ENCODE measurements at places on chromosomes 4 and X.

GRCh38 chr4:93960450-93960849 lies 131.9 kb downstream of the ATOH1 start:
- DNase-seq = no peak

GRCh38 chr4:40502934-40503333 lies 126.7 kb downstream of the RBM47 start:
- no peak for DNase-seq

DNA sequence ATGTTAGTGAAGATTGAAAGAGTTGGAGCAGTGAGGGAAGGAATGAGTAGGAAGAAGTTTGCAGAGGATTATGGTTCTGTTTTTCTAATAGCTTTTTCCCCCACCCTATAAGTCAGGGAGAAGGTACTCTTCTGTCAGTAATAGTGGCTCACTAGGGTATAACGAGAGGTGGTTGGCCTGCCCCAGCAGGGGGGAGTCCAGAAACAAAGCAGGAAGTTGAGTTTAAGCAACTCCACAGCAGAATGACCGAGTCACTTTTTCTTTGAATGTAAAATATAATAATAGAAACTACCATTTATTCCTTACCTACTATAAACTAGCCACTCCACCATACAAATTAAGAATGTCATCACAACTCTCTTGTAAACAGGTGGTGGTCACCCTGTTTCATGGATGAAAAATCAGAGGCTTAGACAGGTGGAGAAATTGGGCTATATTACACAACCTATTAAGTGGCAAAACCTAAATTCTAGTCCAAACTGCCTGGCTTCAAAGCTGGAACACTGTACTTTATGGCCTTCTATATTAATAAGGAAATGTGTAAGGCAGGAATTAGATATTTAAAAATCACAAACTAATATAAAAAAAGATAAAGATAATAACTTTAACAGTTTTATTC lies 21.9 kb downstream of the AP1AR start:
- no peak for DNase-seq

GRCh38 chrX:261167-261918 lies 19.8 kb upstream of the PLCXD1 start:
- no peak for DNase-seq

- peak; percentile 65 for DNase-seq
These were observed 16.9 kb upstream of the LRBA start for GRCh38 chr4:151031831-151032605.

- DNase-seq = no peak
These were observed 14.0 kb downstream of the PDGFC start for GRCh38 chr4:156957556-156957955.

GRCh38 chr4:6988016-6988715 lies 55.0 kb upstream of the TADA2B start:
- DNase-seq = no peak

DNA sequence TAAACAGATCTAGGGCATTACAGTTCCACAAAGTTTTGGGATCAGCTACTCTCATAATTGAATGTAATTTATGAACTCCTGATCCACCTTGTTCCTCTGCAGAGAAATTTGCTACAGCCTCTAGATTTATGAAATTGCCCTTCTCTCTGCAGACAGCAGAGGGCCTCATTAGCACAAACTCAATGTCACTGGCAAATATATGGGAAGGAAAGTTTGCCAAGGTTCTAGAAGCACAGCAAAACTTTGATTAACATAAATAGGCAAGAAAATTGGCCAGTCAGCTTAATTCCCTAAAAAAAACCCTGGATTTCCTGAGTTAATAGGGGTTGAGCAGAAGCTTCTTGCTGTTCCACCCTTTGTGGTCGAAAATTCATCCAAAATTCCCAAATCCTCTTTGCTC lies 31.5 kb downstream of the PRPS1 start:
- peak; percentile 33 for DNase-seq

GRCh38 chrX:22088326-22088725 lies 56.2 kb downstream of the PHEX start:
- no peak for DNase-seq

GRCh38 chr4:140134746-140135425 lies 19.1 kb downstream of the MAML3 start:
- no peak for DNase-seq

GRCh38 chr4:174274436-174274835 lies 9.0 kb downstream of the FBXO8 start:
- DNase-seq = no peak

DNA sequence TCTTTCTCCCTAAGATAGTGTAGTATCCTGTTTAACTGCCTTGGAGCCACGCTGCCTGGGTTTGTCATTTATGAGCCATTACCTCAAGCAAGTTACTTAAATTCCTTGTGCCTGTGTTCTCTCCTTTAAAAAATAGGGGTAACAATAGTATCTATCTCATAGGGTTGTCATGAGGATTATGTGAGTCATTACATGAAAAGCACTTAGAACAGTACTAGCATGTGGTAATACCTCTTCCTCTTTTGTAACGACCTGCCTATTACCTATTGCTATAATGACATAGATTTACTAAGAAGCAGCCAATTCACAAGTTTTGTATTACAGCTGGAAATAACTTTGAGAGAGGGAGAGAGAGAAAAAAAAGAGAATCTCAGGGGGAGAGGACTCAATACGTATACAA lies 834.7 kb downstream of the RAPGEF2 start:
- no peak for DNase-seq

GRCh38 chr4:140296335-140297220 lies 76.9 kb upstream of the SCOC start:
- DNase-seq = peak; percentile 88

GRCh38 chr4:163590619-163591264 lies 96.3 kb downstream of the TMA16 start:
- no peak for DNase-seq

GRCh38 chr4:128351502-128351901 lies 63.9 kb upstream of the PGRMC2 start:
- no peak for DNase-seq

- DNase-seq = no peak
These were observed 30.6 kb upstream of the TMEM184C start for GRCh38 chr4:147586637-147587036.

DNA sequence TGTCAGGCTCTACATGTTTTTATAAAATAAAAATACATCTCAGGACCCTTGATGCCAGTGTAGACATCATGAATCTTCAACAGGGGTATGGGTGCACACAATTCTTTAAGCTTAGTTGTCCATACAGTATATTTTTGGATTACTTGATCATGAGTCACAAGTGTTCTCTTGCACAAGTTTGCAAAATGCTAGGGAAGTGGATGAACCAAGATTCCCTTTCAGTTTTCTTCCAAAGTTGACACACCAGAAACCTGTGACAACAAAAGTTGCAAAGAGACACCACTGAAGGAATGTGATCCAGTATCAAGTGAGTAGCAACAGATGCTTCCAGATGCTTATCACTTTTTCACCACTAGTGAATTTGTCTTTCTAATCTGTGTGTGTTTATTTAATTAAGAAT lies 1021.2 kb downstream of the PCDH7 start:
- DNase-seq = no peak

GRCh38 chr4:40157436-40157835 lies 39.4 kb upstream of the RHOH start:
- DNase-seq = no peak

- DNase-seq = no peak
These were observed 32.4 kb downstream of the CCNG2 start for GRCh38 chr4:77189412-77189811.

- no peak for DNase-seq
These were observed 46.8 kb downstream of the HTRA3 start for GRCh38 chr4:8316251-8316771.

GRCh38 chrX:97320305-97320704 lies 436.6 kb downstream of the RPA4 start:
- no peak for DNase-seq

DNA sequence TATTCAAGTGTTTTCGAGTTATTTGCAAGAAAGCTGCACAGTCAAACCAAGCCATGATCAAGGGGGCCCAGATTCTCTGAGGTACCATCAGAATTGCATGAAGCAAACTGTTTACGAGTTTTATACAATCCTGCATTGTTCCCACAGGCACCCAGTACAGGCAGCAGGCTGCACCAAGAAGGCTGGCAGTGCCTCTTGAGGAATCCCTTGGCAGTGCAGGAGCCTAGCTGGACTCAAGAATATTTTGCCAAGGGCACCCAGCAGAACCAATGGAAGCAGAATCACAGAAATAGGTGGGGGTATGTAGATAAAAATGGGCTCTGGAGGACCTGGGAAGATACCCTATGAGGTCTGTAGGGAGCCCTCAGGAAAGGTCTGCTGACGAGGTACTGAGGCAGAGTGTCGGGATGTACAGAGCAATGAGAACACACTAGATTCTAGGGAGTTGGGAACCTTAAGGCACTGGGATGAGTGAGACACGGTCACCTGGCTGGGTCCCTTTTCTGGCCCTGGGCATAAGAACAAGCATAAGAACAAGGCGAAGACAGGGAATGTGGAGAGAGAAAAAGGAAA lies 2.5 kb upstream of the PLP1 start:
- peak; percentile 27 for DNase-seq

All from GM03348 (cell line).